Stimulated activated CD8-positive, alpha-beta memory T cell treated with anti-CD3 and anti-CD28 coated beads, Interleukin-15, amount 100 ng/mL, for 4 hours (primary cell): ENCODE measurements at places on chromosomes 11 and 22.

- DNase-seq, result no peak
Measured at GRCh38 chr11:110179064-110179463, 85.9 kb downstream of the ZC3H12C start.

DNA sequence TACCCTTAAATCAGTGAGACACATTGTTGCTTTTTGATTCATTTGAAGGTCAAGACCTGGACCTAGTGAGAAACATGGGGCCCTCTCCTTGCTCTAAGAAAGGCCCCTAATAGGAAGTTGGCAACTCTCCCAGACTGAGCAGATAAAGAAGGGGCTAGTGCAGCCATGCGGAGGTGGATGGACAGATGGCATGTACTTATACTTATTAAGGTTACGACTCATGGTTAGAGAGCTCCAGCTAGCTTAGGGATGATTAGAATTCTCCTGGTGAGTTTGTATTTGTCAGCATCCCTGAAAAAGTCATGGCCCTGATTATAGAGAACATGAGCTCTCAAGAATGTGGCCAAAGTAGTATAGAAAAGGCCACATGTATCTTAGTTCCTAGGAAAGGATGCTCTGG is 112.1 kb upstream of the BDNF start:
- no peak for DNase-seq

DNA sequence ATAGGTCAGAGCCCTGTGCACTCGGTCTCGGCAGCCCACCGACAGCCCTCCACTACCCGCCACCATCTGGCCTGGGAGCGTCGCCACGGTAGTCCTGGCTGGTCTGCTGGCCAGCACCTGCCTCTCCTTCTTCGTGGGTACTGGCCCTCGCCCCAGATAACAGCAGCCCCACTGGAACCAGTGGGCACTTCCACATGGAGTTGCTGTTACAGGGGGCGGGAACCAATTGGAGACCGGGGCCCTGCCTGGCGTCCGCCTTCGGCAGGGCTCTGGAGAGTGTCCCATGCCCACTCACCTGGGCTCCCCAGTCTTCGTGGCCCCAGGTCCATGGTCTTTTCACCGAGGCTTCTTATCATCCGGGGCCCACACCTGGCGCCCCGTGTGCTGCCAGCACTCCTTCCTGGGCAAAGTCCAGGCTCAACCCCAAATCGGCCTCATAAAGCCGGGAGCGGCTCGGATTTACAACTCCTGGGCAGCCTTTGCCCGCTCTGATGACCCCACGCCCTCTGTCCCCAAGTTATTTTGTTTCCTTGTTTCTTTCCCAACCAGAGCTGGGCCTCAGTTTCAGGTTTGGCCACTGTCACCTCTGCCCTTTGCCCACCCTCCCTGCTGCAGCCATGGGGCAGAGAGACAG is 12.9 kb upstream of the EHD1 start:
- no peak for DNase-seq

DNA sequence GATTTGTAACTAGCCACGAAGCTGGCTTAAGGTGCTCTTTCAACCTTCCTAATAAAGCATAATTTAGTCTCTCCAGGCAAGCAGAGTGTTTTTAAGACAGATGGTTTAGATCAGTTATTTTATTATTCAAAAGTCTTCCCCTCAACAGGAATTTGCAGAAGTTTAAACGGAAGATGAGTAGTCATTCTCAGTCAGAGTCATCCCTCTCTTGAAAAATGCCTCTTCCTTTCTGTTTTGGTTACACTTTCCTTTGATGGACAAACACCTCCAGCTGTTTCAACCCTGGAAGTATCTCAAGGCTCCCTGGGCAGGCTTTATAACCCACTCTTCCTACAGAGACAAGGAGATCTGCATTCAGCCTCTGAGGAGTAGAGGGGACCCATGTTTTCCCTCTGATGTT is 60.3 kb upstream of the POU2AF2 start:
- no peak for DNase-seq

- no peak for DNase-seq
Measured at GRCh38 chr11:117941163-117941707, 12.0 kb upstream of the TMPRSS13 start.

DNA sequence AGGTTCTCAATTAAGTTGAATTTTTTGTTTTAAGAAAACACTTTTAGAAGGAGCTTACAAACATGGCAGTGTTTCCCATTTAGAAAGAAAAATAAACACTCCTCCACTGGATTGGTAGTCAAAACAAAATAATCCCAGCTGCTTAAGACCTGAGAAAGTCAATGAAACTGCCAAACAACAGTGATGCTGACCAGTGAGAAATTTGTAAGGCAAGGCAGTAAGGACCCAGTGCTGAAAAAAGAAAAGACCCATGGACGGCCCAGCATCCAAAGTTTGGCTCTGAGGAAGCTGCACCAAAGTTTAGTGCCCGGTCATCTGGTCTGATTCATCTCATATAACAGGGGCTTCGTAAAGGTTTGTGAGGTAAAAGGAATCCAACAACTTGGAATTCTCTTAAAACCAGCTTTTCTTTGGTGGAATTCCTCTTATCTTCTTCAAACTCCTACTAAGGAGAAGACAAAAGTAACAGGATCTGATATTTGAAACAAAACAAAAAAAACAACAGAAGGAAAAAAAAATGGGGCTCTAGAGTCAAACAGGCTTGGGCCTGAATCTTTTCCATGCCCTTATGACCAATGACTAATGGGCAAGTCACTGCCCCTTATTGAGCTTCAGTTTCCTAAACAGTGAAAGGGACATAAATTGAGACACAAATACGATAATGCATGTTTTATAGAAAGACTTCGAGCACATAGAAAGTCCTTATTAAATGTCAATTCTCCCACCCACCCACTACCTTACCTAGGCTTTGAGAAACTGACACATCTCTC is 383.0 kb upstream of the NARS2 start:
- DNase-seq, result no peak

GRCh38 chr11:35629914-35630313 is 11.7 kb downstream of the FJX1 start:
- DNase-seq, result no peak

GRCh38 chr11:95257456-95257971 is 26.5 kb upstream of the SESN3 start:
- no peak for DNase-seq

DNA sequence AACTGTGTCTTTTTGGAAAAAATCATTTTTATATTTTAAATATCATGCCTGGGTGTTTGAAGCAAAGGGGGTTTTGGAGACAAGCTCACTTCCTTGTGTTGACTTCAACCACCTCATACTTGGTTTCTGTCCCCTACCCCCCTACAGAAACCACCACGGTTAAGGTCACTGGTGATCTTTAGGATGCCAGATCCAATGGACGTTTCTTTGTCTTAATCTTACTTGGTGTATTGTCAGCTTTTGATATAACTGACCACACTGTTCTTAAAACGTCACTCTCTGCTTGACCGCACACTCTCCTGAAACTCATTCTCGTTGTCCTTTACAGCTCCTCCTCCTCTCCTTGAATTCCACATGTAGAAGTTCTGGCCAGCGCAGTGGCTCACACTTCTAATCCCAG is 34.8 kb upstream of the SWAP70 start:
- DNase-seq, result no peak

- DNase-seq, result no peak
Measured at GRCh38 chr11:68840661-68841653, 759 bp downstream of the CPT1A start.

GRCh38 chr11:29256580-29256979 is 760.2 kb downstream of the KCNA4 start:
- no peak for DNase-seq

GRCh38 chr11:118081241-118081958 is 4.5 kb downstream of the TMPRSS4 start:
- DNase-seq, result no peak

DNA sequence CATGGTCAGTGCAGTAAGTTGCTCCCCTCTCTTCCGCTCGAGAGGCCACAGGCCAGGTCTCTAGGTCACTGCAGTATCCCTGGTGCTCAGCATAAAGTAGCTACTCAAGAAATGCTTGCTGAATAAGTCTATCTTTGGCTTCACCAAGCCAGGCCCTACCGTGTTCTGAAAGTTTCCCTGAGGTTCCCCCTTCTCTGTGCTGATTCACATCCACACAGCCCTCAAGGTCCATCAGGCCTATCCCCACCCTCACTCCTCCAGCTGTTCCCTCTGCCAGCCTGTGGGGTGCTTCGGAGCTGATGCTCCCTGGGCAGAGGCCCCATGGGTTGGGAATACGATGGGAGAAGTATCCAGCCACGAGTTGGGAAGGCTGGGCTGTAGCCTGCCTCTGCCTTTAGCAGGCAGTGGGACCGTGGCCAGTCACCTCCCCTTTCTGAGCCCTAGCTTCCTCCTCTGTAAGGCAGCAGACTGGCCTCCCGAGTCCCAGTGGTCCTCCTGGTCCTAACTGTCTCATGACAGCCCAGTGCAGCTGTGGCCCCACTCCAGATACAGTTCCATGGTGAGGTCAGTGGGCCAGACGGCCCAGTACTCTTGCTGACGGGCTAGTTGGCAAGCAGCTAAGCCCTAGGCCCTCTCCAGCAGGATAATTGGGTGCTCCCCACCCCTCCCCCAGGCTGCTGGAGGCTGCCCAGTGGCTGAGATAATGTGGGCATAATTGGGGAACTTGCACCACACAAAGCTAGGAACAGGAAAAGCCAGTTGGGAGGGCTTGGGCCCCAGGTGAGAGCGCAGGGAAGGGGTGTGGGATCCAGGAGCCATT is 48.2 kb downstream of the NECTIN1 start:
- DNase-seq, result no peak

DNA sequence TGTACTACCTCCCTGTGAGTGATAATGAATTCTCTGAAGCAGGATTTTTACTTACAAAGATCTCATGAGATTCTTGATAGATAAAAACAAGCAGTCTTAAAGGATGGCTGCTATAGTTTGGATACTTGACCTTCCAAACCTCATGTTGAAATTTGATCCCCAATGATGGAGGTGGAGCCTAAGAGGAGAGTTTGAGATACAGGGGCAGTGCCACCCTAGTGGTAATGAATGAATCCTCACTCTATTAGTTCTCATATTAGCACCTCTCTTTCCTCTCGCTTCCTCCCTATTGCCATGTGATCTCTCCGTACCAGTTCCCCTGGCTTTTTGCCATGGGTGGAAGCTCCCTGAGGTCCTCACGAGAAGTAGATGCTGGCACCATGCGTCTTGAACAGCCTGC is 37.9 kb upstream of the OR8B8 start:
- no peak for DNase-seq

DNA sequence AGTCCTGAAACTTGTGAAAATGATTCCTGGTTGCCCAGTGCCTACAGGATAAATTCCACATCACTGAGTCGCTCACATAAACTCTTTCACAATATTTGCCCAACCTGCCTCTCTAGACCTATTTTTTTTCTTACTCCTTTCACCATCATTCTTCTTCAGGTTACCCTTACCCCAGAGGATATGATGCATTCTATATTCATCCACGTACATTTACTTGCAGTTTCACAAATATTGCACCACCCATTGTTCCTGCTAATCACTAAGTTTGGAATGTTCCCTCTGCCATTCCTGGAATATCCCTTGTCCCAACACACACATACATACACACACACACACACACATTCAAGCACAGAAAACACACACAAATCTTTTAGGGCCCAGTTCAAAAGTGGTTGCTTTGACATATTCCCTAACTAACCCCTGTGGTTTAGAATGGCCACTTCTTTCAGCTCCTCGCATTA is 379.5 kb downstream of the ETS1 start:
- no peak for DNase-seq

DNA sequence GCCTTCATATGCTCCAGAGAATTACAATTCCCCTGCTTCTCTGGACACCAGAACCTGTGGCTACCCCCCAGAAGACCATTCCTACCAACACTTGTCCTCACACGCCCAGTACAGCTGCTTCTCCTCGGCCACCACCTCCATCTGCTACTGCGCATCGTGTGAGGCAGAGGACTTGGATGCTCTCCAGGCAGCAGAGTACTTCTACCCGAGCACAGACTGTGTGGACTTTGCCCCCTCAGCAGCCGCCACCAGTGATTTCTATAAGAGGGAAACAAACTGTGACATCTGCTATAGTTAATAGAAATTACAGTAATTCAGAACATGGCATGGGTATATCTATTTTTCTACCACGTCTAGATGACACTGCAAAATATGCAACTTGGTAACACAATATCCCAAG is 9.8 kb downstream of the POU2AF3 start:
- no peak for DNase-seq

GRCh38 chr11:134665571-134666270 is 253.7 kb upstream of the B3GAT1 start:
- no peak for DNase-seq
